ENCODE measurements at places on chromosomes 4 and X.

GRCh38 chr4:142307857-142308256, 538.2 kb downstream of the INPP4B start:
- DNase-seq = no peak

DNA sequence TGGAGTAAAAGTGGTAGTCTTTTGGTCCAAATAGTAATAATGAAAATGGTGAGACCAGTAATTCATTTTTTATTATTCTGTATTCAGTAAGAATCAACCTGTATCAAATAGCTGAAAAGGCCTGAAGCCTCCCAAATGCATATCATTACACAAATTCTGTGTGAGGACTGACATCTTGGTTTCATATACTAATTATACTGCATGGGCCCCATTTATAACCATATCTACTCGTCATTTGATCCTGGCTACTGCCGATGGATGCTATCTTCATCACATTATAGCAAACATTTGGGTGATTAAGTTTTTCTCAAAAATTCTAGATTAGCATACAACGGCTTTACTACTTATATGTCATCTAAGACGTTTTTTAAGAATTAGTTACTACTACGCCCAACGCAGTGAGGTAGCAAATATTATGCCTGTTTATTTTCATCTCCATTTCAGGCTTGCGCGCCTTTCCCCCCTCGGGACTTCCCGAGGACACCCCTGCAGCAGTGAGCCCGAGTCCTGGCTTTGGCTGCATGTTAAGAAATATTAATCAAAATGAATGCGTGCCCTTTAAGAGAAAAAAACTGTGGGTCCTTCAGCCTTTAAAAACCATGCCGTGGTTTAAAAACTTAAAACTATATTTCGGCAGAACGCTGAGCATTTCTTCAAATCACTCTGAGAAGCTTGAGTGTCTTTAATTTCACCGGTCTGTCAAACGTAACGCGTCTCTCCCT, 814 bp upstream of the MMAA start:
- peak; percentile 17 for DNase-seq

DNA sequence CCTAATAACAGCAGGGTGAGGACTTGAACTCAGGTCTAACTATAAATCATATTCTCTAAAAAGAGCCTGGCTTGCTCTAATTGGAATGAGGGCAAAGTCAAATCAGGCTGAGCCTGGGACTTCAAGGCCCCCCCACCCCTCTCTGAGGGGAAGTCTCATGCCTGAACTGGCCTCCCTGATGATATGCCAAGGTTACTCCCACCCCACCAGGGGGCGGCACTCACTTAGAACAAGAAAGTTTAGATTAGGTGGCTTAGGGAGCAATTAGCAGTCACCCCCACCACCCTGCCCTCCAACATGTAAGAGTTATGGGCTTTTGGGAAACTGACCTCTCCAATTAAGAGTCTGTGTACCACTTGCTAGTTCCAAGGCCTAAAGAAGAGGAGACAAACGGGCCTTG, 2.7 kb downstream of the FOXO4 start:
- peak; percentile 76 for DNase-seq

GRCh38 chr4:116688536-116688935, 396.8 kb downstream of the TRAM1L1 start:
- DNase-seq = no peak

GRCh38 chrX:45142185-45142584, 58.5 kb downstream of the DIPK2B start:
- DNase-seq = no peak

- no peak for DNase-seq
These were observed 772 bp downstream of the CYP4V2 start for GRCh38 chr4:186192066-186192612.

DNA sequence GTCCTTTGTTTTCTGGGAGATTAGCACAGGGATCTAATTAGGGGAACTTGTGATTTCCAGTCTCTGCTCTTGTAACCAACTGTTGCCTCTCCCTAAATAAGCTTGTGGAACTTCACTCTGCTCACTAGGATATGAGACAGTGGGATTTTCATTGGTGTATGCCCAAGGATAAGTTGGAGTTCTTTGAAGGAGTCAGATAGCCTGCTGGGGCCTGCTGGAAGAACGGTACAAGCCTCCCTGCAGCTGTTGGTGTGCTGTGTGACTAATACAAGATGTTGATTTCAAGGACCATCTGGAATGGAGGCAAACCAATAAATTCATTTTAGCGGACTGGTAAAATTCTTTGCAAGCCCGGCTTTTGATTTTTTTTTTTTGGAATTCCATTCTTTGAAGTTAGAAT, 167.0 kb downstream of the AASDH start:
- no peak for DNase-seq

DNA sequence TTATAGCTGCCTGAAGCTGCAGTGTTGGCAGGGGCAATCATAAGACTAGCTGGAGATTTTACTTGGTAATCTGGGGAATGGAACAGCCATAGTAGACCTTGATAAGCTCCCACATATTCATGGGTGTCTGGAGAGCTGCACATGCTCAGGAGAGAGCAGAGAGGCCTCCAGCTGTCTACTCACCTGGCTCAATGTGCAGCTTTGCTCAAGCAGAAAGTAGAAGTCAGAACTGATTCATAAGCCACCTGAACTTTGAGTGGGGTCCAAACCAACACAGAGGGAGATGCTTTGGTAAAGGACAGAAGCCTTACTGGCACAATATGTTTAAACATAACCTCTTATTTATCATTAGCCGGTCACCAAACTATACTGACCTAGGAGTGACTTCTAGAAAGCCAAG, 54.4 kb downstream of the KDM6A start:
- DNase-seq = no peak

DNA sequence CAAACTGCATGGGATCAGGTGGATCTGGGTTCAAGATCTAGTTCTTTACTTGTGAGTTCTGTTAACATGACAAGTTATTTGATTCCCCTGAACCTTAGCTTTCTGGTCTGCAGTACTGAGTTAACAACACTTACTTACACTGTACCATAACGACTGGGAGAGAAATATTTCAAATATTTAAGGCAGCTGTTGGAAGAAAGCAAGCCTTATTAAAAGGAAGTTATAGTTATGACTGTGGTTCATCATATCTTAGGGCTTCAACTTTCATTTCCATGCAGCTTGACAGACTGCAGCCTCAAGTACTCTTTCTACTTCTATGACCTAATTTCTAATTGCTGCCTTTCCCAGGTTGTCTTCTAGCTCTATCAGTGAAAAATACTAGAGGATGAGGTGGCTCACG, 40.0 kb upstream of the PDGFRA start:
- no peak for DNase-seq

DNA sequence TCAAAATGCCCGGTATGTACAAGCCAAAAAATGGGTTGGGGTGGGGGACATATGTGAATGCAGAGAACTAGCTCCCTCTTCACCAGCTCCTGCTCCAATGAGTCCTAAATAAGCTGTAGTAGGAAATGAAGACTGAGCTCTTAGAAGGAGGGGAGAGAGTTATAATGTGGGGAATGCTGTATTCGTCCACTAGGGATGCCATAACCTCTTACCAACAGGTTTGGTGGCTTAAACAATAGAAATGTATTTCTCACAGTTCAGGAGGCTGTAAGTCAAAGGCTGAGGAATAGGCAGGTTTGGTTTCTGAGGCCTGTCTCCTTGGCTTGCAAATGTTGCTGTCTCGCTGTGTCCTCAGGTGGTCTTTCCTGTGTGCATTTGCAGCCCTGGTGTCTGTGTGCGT, 4.4 kb upstream of the INPP4B start:
- DNase-seq = no peak

- DNase-seq = no peak
These were observed 56.4 kb downstream of the NBDY start for GRCh38 chrX:56785442-56785841.

DNA sequence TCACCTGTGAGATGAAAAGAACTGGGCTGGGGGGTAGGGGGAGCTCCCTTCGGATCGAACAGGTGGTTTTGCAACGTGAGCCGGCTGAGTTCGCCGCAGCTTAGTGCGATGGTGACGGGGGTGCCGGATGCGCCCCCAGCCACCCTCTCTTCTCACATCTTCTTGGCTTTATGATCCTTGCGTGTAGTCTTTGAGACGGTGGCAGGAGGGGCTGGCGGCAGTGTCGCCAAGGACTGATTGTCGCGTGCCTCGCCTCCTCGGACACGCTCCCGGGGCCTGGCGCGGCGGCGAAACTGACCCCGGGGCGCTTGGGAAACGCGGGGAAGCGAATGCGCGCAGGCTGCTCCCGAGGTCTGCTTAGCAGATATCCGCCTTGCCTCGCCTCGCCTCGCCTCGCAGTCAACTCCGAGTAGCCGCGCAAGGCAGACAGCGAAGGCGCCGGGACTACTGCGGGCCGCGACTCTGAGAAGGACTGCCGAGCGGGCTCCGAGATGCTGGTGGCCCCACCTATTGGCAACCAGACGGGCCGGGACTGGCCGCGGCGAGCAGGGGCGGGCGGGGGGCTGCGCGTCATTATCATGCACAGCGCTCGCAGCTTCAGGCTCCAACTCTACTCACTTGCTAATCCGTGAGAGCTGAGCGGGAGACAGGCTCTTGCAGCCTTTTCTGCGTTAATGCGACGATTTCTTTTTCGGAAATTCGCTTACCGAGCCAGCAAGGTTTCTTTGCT, 1.5 kb downstream of the GRID2 start:
- no peak for DNase-seq

DNA sequence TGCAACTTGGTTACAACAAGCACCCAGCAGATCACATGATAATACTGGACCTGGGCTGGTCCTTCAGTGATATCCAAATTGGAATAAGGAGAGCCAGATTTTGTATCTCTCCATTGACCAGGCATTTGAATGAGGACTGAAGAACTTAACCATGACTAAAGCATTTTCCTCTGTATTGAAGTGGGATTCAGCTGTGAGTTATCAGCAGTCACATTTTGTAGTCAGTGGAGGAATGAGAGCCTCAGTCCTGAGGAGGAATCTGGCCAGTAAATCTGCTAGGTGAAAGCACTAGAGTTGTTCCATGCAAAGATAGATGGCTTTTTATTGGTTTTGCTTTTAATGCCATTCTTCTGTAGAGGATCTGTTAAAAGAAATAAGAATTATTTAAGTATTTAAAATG, 1506.0 kb downstream of the PCDH7 start:
- no peak for DNase-seq

GRCh38 chrX:100407784-100408712, 2.0 kb downstream of the PCDH19 start:
- DNase-seq = no peak

- peak; percentile 69 for DNase-seq
These were observed 628 bp downstream of the MXD4 start for GRCh38 chr4:2261110-2261852.

DNA sequence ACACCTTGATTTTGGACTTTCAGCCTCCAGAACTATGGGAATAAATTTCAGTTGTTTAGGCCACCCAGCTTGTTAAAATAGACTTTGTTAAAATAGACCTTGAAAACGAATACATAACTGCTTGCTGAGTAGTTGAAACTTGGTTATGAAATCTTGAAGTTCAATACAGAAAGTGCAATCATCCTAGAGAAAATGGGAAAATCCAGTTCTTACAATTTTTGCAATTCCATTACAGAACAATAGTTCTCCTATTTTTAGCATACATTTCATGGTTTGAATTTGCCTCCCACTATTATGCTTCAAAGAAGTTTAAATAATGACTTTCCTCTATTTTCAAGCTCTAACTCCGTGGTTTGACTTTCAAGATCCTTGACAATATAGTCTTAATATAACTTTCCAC, 10.5 kb downstream of the TLR1 start:
- DNase-seq = no peak

DNA sequence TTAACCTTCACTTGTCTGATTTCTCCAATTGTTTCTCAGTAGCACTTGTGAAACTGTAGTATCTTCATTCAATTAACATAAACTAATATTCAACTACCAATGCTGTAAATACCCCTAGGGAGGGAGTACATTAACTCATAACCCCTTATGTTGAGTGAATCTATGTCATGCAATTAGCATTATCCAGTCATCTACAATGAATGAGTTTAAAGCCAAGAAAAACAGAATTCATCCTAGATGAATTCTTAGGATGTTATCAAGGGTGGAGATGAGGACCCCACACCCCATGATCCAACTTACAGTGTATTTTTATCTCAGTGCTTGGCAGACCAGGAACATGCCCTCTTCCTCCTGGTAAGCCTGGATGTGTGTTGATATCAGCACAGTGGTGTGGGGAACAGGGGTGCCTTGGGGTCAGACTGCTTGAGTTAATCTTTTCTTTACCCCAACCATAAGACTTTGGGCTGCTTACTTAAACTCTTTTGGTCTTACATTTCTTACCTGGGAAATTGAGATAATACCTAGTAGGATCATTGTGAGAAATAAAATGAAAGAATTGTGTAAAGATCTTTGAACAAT, 62.1 kb upstream of the SCOC start:
- DNase-seq = no peak

DNA sequence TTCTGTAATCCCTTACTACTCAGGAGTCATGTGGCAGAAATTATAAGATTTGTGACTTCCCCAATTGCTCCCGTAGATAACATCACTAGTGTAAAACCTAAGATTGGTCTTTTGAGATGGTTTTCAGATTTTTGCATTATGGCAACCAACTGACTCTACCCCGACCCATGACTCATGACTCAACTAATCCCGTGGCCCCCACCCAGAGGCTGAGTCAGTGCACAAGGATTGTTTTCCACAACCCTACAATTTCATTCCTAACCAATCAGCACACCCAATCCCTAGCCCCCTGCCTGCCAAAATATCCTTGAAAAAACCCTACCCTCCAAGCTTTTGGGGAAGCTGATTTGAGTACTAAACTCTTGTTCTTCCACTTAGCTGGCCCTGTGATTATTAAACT, 109.4 kb upstream of the FAM9C start:
- DNase-seq = no peak

DNA sequence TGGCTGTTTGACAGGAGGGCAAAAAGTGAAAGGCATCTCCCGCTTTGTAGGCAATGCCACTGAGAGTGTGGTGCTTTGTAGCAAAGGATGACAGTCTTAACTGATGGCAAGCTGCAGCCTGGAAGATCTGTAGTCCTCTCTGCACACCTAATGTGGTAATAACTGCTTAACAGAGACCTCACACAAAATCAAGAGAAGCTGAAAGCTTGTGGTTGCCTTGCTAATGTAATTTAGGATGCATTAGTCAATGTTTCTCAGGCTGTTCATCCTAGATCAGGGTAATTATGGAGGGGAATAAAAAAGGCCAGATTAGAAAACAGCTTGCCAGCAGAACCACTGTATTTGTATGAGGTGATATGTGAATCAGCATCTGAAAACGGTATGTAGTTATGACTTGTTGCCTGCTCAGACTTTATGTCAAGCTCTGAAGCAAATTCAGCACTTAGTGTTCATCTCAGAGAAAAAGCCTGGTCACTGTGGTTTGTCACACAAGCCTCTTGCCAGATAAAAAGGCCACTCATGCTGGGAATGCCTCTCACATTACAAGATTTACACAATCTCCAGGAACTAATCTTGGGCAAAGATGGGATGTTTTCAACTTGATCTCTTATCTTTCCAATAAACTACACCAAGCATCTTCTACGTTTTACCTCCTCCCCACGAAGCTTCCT, 130.8 kb downstream of the ENOX2 start:
- DNase-seq = peak; percentile 47

DNA sequence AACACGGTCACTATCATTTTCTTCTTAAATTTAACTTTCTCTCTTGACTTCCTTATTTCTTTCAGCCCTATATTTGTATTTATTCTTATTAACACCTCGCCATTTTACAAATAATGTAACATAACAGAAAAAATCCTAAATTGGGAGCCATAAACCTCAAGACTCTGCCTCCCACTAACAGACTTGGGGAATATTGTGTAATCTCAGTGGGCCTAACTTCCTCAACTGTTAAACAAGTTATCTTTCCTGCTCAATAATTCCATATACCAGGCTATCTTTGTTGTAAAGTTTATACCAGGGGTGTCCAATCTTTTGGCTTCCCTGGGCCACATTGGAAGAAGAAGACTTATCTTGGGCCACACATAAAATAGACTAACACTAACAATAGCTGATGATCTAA, 26.2 kb downstream of the PRSS12 start:
- no peak for DNase-seq

Data from K562 (cell line).